ENCODE measurements at places on chromosomes 16 and 17.

DNA sequence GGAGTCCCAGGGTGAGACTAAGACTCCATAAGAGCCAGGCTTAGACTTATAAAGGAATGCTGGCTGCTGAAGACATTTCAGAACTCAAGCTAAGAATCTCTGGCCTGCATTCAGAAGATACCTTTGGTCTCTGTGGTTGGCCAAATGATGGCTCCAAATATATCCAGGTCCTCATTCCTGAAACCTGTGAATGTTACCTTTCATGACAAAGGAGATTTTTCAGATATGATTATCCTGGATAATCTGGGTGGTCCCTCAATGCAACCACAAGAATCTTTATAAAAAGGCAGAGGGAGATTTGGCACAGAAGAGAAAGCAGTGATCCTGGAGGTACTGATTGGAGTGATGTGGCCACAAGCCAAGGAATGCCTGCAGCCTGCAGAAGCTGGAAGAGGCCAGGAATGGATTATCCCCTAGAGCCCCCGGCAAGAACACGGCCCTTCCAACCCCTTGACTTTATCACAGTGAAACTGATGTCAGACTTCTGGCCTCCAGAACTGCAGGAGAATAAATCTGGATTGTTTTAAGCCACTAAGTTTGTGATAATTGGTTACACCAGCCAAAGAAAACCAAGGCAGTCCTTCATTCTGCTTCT, 253.3 kb downstream of the SLC39A11 start:
- no peak for DNase-seq

DNA sequence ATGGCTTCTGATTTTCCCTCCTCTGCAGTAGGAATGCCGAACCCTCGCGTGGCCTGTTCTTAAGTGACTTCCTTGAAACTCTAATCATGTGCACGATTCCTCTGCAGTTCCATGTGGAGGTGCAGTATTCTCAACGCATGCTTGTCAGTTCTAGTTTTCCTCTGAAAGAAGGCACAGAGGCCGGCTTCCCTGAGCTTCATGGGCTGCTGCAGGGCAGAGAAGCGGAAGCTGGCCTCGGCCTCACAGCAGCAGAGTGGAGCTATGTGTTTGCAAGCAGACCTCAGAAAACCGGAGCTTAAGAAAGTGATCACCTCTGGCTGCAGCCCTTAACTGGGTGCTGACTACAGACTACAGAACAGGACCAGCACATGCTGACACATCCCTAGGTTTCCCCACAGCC, 500.7 kb downstream of the GRIN2A start:
- no peak for DNase-seq

DNA sequence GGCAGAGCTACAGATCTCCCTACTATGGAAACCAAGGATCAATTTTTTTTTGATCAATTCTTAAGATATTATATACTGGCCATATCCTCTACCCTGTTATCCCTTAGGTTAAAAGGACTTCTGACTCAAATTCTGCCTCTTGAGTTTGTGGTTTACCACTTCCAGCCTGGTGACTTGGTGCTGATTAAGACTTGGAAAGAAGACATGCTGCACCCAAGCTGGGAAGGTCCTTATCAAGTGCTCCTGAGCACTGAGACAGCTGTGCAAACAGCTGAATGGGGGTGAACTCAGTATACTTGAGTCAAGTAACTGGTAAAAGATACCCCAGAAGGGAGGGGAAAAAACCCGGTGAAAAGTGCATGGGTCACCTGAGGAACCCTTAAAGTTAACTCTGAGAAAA, 20.5 kb upstream of the SPACA3 start:
- DNase-seq: no peak

- DNase-seq: no peak
Measured at GRCh38 chr17:72635034-72635635, 457.4 kb downstream of the SLC39A11 start.

GRCh38 chr16:9159839-9160550, 68.6 kb downstream of the HAPSTR1 start:
- DNase-seq: no peak

- no peak for DNase-seq
Measured at GRCh38 chr17:60851181-60851580, 173.5 kb downstream of the BCAS3 start.

GRCh38 chr17:45313996-45314740, 2.7 kb downstream of the MAP3K14 start:
- DNase-seq: no peak

DNA sequence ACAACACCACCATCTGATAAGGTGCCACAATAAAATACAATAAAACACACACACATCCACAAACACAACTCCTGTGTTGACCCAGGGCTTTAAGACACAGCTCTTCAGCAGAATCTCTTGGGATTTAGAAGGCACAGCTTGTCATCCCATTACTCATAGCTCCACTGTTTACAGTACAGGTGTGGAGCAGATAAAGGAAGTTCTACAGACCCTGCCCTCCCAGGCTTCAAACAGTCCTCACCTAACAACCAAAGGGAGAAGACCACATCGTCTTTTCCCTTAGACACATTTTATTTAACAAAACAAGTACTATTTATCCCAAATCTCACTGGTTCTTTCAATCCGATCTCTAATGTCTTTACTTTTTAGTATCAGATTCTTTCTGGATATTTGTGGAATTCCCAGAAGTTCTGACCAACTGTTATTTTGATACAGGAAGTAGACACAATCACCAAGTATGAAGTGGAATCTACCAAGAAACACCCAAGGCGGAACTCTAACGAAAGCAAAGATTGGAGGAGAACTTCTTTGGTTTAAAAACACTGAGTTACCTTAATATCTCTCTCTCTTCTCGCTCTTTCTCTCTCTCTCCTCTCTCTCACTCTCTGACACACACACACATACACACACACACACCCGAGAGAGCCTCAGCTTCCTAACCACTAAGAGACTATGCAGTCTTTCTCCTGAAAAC, 46.1 kb downstream of the CYTH1 start:
- DNase-seq: peak; percentile 38

Data from CD4-positive, alpha-beta T cell treated with Interferon alpha-2 for 1 hour (primary cell).